ENCODE measurements at places on chromosomes 2 and 18.

- no peak for DNase-seq
Measured at GRCh38 chr2:23777826-23778225, 149.1 kb downstream of the ATAD2B start.

- no peak for DNase-seq
Measured at GRCh38 chr2:54455563-54456361, at the start of gene SPTBN1. Gene SPTBN1 (plus strand): TSS chr2:54456327. CDS start chr2:54526419, 70,092 bp downstream.

DNA sequence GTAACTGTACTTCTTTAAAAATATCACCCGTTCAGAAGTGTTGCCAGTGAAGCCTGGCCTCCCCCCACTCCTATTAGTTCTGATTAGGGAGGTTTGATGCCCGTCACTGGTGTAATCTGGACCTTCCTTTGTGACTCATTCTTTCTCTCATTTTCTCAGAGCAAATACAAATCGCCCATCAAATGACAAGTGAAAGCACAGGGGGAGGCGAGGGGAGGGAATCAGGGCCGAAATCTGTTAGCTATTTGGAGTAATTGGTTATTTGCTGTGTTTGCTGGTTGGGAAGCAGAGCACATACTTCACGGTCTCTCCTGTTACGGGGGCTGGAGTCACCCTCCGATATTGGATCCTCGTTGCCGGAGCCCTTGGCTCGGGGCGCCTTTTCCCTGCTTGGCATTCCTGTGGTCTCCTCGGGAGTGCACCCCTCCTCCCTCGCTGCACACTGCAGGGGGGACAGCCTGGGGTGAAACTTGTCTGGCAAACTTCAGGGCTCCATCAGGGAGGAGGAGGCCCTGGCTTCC is 178.1 kb downstream of the DYSF start:
- DNase-seq, result no peak

GRCh38 chr2:144936442-144936841 is 416.5 kb upstream of the ZEB2 start:
- DNase-seq, result no peak

DNA sequence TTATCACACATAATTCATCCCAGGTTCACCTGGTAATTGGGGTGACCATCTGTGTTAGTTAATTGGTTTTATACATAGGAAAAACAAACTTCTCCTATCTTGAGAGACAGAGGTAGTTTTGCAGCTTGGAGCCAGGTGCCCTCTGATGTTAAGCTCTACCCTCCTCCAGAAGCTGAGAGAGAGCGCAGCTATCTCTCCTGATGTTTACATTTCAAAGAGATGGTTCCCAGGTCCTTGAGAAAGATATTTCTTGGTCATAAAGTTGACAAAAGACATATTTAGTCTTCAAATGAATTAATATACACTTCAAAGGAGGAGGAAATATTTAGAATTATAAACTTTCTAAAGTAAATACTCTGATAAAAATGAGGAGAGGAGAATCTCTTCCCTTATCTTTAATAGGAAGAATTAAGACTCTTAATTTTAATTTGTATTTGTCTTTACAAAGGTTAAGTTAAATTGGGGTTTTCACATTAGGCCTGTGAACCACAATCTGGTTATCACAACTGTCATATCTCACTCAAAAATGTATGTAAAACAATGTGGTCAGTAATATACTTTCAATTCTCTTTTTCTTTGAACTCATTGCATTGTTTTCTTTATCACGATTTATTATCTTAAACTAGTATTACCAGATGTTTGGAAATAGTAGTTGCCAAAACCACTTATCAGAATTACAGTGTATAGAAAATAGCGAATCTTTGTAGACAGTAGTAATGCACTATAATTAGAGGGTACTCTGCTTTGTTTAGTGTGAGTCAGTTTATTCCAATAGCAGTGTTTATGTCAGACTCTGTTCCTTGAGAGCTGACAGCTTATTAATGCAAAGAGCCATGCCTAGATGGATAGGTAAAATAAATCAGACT is 26.8 kb downstream of the SERPINB4 start:
- DNase-seq, result no peak

- no peak for DNase-seq
Measured at GRCh38 chr2:209771474-209772289, at the start of gene UNC80. Gene UNC80 (plus strand): TSS chr2:209771832. CDS start chr2:209772073, 241 bp downstream.

DNA sequence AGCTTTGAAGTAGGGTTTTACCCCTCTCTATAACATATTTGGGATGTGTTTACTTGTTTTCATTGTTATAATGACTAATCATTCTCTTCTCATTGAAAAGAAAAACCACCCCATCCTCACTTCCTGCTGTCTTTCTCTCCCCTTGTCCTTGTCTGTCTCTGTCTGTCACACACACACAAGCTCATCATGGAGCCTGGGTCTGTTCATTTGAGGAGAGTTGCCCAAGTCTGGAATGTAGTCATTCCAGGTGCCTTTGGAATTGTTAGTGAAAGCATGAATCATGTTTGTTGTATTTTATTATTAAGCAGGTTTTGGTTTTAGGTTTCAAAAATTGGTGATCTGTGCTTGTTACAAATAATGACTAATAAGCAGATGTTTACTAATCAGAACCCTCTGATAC is 133.5 kb upstream of the IL1R2 start:
- DNase-seq, result no peak

GRCh38 chr2:191167766-191168165 is 17.0 kb upstream of the STAT4 start:
- no peak for DNase-seq

DNA sequence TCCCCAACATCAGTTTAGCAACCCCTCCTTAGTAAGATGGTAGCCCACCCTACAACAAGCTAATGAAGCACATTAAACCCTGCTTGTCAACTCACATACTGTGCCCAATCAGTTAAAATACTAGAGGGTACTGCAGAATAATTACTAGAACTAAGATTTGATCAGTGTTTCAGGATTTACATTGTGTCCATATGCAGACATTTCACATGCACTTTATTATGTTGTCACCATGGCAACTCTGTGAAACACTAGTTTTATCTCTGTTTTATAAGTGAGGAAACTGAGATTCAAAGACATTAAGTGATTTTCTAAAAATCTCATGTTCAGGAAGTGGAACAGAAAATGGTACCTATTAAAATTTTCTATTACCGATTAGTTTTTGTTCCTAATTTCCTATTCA is 61.7 kb downstream of the CYBRD1 start:
- no peak for DNase-seq

DNA sequence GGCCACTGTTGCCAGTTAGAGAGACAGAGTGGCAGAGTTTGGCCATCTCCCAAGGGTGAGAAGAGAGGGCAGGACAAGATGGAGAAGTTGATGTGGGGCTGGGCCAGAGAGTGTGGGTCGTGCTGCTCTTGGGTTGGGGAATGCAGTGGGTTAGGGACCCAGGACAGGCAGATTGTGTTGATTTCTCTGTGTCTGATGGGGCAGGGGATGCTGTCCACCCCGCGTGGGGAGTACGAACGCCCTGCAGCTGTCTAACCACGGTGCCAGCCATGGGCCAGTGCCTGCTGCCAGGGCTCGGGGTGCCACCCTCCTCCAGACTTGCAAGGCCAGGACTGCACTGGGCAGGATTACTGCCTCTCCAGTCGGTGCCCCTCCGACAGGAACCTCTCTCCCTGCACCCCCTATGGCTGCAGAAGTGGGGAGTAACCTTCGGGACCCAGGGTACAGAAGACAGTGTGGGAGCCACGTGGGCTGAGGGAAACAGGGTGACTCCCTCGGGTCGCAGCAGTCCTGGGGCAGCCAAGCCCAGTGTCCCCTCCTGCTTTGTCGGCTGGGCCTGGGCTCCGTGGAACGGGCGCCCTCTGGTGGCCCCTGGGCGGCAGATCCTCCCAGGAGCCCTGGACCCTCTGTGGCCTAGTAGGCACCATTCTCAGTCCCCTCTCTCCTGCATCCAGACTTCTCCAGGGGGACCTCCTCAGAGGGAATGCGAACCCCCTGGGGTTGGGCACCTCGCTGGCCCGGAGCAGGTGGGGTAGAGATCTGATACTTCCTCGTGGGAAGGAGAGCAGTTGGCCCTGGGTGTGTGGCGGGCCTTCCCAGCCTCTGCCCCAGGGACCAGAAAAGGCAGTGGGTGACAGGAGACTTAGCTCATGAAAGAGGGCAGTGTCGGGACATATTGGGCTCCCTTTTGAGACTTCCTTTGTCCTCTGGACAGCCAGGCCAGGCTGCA is 2.7 kb downstream of the GPC1 start:
- DNase-seq, result no peak

- no peak for DNase-seq
Measured at GRCh38 chr18:3451989-3452749, 2.2 kb downstream of the TGIF1 start.

DNA sequence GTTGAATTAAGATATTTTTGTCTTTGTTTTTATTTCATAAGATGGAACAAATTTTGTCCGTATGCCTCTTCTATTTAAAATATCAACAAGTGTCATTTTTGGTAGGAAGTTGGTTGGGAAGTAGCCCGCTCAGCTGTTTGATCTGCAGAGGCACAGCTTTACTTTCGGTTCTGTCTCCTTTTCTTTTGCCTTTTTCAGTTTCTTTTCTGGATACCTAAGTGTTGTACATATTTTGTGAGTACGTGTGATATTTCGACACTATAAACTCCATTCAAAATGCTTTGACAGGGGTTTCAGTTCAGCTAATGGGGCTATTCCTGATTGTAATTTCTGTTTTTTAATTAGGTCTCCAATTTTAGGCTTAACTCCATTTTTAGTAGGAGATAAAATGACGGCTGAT is 1785.0 kb upstream of the LRRTM1 start:
- DNase-seq, result no peak
